Activated gamma-delta T cell treated with anti-CD3 and anti-CD28 coated beads, Interleukin-2, amount 50 U/mL, for 16 hours (primary cell): ENCODE measurements at places on chromosomes 6 and 20.
A peak's percentile ranks its signal among the peaks of the same experiment; 100 is the strongest.

GRCh38 chr20:25319241-25320034 is 71.2 kb downstream of the ABHD12 start:
- DNase-seq: no peak

DNA sequence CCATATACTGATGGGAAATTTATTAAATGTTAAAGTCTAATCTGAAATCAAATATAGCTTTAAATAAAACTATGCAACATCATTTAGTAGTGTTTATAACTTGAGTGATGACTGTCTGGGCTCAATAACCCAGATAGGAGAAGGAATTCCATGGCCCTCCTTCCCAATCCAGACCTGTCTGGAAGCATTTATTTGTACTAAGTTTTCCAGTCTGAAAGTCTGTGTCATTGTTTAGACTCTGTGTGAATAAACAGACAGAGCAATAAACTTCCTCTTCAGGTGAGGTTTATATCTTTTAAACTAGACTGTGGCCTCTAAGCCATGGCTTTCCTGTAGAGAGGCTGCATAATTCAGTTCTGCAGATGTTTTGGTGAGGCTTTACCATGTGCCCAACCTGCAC is 176.4 kb downstream of the SOX4 start:
- no peak for DNase-seq

GRCh38 chr20:17479063-17479657 is 52.0 kb downstream of the BFSP1 start:
- no peak for DNase-seq

DNA sequence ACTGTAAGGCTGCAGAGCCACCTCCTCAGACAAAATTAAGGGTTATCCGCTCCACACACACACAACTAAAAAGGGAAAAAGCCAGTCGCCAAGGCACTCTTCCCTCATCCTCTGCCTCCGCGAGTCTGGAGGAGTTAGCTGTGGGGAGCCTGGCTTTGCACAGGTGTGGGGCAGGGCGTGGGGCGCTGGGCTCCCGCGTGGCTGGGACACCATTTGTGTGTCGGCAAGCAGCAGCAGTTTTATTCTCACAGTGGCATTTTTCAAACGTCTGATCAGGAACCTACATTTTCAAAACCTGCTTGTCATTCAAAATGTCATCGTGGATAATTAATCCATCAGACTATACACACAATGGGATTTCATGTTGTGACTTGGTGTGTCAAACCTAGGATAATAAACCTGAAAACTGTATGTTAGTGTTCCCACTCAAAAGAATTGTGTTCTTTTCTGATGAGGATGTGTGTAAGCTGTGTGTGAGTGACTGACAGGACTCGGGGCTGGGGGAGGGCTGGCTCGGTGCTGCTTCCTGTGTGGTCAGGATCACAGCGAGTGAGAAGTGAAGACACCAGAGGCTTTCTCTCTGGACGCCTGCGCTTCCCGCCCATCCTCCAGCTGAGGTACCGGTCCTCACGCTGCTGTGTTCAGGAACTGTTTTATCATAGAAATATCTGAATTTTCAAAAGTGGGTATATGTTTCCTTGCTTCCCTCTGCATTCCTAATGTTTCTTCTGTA is 83.1 kb downstream of the IRF4 start:
- peak; percentile 68 for DNase-seq

- DNase-seq: peak; percentile 28
Measured at GRCh38 chr20:64080013-64080812, at the start of gene OPRL1. OPRL1 (plus strand) TSS chr20:64080082; CDS start chr20:64092721, 12,639 bp downstream.
